Mesendoderm (in vitro differentiated cells): ENCODE measurements at places on chromosomes 12 and 14.

DNA sequence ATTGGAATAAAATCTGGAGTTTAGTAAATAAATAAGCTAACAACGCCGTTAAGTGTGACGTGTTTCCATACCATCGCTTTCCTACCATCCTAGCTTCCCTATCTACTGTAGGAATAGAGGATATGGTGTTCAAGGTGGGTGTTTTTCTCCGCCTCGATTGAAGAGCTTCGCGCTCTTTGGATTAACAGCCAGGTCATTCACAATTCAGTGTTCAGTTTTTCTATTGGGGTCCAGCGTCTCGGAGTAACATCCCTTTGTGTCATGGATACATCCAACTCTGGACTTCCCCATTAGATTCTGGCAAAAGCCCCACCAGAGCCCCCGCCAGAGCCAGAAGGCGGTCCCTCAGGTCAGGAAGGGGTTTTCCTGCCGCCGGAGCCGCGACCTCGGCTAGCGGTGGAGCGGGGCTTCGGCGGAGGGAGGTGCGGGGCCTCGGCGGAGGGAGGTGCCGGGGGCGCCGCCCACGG lies 1.2 kb upstream of the SRGAP1 start:
- DNase-seq, result no peak

DNA sequence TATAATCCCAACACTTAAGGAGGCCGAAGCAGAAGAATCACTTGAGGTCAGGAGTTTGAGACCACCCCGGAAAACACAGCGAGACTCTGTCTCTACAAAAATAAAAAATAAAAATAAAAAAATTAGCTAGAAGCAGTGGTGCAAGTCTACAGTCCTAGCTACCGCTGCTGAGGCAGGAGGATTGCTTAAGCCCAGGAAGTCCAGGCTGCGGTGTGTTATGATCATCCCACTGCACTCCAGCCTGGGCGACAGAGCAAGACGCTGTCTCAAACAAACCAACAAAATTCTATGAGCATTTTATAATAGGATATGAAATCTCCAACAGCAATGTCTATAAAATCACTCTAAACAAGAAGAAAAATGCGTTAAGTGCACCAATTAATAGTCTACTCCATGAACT lies 75.3 kb downstream of the PPP1R12A start:
- DNase-seq, result no peak

- DNase-seq, result peak; percentile 47
These were observed 11.3 kb upstream of the SCFD1 start for GRCh38 chr14:30610787-30611343.

DNA sequence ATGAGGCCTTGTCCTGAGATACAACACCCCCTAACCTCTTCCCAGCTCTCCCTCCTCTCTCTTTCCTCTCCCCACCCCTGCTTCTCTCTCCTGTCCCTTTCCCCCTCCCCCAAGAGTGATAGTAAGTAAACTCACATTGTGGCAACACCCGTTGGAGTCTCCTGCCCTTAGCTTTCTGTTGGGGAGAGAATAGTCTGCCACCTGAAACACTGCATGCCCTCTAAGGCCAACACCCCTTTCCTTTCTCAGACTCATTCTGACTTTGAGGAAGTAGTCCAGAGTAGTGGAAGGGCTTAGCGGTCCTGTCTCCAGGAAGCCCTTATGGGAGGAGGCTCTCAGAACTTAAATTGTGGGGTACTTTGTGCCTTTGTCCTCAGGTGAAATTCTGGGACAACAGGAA lies 95.2 kb downstream of the PRKCH start:
- no peak for DNase-seq

- no peak for DNase-seq
These were observed 35.3 kb downstream of the DICER1 start for GRCh38 chr14:95121911-95122620.

GRCh38 chr12:72025524-72025923 lies 86.9 kb downstream of the TPH2 start:
- no peak for DNase-seq

- DNase-seq, result peak; percentile 80
These were observed 4.9 kb downstream of the ZBTB39 start for GRCh38 chr12:57001448-57001906.

DNA sequence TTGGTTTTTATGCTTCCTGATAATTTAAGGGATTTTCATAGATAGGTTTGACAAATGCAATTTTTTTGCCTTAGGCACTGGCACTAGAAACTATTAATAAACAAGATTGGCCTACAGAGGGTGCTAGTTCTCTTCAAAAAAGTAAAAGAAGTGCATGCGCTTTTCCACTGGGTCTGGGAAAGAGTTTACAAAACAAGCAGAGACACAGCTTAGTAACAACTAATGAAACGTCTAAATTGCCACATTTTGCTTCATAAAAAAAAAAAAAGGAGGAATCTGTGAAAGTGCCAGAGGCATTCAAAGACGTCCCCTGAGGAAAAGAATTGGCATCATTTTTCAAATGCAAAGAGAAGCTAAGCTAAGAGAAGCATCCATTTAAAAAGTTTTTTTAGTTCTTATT lies 58.3 kb upstream of the EEA1 start:
- DNase-seq, result peak; percentile 84
